Activated CD4-positive, alpha-beta T cell treated with anti-CD3 and anti-CD28 coated beads, Interleukin-10, Interleukin-2, amounts not matched to agents 100 ng/mL and 50 ng/mL, durations not matched to agents 16 hours and 8 hours (primary cell): ENCODE measurements at places on chromosomes 13 and 19.

DNA sequence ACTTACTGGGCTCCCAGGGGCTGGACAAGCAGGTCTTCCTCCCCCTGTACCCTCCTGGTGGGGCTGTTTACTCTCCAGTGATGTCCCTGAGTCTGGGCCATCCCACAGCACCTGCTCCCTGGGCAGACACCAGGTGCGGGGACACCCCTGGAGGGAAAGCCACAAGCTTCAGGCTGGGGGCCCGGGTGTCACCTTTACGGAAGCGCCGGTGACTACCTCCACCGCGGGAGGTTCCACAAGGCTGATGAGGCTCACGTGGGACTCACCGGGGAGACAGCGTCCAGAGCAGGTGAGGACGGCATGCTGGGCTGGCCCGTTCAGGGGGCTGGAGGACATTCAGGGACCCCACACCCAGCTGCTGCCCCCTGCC lies 24.9 kb downstream of the NFILZ start:
- no peak for DNase-seq

DNA sequence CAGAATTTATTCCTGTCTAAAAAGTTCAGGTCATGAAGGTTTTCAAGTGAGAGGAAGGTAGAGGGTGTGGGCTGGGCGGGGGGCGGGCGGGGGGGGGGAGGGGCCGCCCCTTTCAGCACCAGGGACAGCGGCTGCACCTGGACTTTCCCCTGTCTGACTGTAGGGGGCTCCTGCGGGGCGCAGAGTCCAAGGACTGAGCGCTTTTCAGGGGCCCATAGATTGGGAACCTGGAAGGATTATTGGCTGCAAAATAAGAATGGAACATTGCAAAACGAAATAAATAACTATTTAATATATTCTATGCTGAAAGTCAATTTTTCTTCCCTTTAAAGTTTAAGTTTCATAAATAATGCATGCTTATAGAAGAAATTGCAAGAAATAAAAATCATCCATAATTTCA lies 8.9 kb upstream of the CYP4F3 start:
- DNase-seq: no peak

DNA sequence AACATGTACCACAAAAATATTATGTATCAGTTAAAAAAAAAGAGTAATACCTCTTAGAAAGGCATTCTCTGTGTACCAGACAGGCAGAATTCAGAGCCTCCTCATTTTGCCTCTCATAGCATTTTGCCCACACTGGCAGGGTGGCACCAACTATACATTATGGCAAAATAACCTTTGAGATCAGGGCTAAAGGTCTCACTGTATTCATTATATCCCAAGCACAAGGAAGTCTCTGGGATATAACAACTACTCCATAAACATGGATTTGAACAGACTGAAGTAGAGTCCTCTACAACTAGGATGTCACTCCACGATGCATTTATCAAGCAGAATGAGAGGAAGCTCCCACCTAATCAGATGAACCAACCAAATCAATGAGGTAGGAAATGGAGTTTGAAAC lies 10.6 kb downstream of the SUCLA2 start:
- no peak for DNase-seq

GRCh38 chr19:11092181-11092538 lies 2.9 kb downstream of the LDLR start:
- DNase-seq: peak; percentile 81

DNA sequence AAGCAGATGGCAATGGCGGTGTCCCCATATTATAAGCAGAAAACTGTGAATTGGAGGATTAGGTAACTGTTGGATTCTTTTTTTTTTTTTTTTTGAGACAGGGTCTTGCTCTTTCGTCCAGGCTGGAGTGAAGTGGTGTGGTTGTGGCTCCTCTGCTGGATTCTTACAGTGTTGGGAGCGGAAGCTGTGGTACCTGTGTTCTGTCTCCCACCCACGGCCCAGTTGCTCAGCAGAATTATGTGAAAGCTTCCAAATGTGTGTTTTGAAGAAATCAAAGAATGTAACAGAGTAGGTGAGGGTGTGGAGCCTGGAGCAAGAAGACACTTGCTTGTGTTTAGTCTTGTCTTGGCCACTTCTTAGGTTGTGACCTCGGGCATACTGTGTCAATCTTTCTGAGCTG lies 295.6 kb downstream of the SHISA2 start:
- no peak for DNase-seq

DNA sequence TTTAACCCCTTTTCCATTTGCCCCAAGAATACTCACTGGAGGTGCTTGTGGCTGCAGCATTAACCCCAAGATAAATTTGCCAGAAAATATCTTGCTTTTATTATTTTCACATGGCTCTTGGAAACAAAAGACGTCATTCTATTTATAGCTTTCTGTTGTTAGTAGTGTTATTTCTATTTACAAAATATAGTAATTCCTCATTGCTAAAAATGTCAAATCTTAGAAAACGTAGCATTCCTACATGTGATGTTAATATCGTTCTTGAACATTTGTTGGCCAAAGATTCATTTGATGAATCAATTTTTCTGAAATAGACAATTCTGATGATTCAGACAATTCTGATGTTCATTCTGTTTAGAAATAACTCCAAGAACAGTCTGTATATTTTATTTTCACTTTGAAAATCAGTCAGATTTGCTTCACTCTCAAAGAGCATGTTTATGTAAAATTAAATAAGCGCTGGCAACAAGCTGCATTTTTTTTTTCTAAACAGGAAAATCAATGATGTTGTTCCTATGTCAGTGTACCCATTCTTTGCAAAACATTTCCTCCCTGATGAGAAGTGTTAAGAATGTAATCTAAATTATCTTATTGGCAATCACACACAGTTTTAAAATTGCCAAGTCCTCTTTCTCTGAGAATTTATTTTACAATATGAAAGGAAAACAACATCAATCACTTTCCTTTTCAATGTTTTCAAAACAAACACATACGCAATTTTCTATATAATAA lies 334.0 kb downstream of the KCTD12 start:
- DNase-seq: no peak
